Gastroesophageal sphincter (tissue), 4 donors: ENCODE measurements at places on chromosomes 6 and 20. TPM values are rescaled to one million over a fixed set of nuclear protein-coding genes. Genes with fewer than 3 reads are reported as not detected.

GRCh38 chr20:24836041-24836533, 113.0 kb upstream of the CST7 start:
- ATAC-seq: no peak

DNA sequence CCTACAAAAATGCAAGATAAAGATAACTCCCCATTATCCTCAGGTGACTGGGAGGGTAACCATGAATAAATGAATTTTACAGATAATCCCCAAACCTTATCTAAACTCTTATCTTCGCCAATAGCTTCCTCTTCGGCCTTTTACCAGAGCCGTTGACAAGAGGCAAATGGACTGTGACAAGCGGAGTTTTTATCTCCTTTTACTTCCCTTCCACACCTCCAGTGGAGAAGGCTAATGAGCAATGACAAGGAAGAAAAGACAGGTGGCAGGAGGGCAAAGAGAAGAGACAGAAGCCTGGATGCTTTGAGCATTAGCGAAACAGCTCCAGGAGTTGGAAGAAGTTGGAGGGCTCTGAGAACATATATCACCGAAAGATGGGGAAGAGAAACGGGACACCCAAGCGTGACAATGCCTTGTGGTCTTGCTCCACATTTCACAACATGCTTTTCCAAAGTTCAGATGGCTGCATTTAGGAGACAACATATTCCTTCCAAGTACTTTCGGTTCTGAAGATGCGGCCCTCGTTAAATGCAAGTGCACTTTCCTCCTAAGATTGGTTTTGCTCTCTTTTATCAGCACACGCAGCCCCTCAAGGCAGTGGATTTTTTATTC, 69.2 kb downstream of the PRDM1 start:
- ATAC-seq: no peak

DNA sequence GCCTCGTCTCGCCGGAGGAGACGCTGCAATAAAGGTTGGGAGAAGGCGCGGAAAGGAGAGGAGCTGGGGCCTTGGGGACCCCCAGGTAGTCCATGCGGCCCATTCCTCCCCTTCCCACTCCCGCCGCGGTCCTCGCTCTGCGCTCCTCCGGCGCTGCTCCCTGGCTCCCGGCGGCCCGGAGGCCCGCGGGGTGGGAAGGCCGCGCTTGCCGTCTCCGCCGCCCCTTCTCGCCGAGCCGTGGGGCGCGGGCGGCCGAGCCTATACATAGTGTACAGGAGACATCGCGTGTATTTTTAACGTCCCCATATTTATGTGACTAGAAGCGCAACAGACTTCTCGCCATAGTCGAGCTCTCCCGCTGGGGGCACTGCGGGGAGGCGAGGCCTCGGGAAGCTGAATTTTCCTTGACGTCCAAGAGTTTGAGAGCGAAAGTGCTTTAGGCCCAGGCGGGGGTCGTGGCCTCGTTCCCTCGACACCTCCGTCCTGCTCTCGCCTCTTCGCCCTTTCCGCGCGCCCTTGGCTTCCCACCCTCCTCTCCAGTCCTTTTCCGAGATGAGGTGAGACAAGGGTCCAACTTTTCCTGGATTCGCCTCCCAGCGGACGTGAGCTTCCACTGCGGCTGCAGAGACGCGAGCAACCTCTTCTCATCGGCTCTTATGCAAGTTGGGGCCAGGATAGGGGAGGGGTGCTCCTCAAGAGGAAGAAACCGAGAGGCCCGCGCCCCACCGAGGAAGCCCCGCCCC, 29.0 kb downstream of the SLC12A5 start:
- ATAC-seq: peak; percentile 29

- no peak for ATAC-seq
Observed at GRCh38 chr6:80348263-80348662, 241.8 kb downstream of the BCKDHB start.

DNA sequence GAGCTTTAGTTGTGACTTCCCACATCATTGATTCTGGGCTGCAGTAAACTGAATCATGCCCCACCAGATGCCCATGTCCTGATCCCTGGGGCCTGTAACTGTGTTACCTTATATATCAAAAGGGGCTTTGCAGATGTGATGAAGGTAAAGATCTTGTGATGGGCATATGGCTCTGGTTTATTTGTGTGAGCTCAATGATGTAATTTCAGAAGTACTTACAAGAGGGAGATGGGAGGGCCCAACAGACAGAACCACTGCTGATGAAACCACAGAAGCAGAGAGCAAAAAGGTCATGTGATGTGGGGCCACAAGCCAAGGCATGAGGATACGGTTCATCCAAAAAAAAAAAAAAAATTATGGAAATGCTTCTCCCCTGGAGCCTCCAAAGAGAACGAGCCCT, 118.7 kb downstream of the TOX2 start:
- ATAC-seq: no peak

DNA sequence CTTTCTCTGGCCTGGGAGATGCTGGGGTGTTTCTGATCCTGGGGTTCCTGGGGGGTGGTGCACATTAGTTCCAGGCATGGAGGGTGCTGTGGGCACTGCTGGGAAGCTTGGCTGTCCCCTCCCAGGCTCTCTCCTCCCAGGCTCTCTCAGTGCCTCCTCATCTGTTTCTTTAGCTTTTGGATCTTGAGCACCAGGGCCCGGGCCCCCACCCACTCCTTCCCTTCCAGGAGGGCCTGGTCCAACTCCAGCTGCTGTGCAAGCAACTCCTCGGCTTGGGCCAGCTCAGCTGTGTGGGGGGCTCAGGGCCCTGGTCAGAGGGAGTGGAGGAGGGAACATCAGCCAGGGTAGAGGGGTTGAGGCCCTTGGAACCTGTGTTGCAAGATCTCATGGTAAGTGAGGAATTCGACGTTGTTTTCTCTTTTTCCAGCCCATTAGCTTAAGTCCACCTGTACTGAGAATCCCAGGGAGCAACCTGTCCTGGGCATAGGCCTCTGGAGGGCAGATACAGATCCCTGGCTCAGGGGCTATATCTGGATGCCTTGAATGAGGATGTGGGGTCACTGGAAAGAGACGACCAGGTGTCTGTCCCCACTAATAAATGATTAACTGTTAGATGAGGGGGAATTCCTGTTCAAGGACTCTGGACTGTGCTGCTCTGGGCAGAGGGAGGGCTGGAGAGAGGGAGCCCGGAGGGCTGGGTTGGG, 34.5 kb upstream of the HLA-A start:
- no peak for ATAC-seq

- ATAC-seq: peak; percentile 87
Observed at GRCh38 chr6:73394577-73395354, at the start of gene DDX43. DDX43 (plus strand) TSS chr6:73394828; CDS start chr6:73394906, 78 bp downstream.

GRCh38 chr20:43662943-43663655, 3.8 kb upstream of the MYBL2 start:
- no peak for ATAC-seq

DNA sequence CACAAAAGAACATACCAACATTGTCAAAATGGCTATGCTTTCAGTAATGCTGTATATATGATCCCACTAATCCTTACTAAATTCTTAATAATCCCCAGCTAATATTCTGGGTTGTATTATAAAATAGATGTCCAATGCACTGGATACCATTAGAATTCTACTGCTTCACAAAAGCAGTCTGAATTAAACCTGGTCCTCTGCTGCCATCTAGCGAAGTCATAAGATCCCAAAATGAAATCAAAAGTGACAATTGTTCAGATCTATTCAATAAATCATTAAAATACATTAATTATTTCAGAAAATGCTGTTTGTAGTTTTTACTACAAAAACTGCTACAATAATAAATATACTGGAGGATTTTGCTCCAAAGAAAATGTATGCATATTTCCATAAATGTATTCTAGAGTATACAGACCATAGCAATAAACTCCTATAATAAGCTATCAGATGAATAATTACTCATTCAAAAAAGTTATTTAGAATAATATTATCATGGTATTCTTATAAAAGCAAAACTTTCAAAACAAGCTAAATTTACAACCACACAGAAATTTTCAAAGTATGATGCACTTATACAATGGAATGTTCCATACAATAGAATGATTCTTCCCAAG, 92.6 kb downstream of the RNGTT start:
- ATAC-seq: no peak

DNA sequence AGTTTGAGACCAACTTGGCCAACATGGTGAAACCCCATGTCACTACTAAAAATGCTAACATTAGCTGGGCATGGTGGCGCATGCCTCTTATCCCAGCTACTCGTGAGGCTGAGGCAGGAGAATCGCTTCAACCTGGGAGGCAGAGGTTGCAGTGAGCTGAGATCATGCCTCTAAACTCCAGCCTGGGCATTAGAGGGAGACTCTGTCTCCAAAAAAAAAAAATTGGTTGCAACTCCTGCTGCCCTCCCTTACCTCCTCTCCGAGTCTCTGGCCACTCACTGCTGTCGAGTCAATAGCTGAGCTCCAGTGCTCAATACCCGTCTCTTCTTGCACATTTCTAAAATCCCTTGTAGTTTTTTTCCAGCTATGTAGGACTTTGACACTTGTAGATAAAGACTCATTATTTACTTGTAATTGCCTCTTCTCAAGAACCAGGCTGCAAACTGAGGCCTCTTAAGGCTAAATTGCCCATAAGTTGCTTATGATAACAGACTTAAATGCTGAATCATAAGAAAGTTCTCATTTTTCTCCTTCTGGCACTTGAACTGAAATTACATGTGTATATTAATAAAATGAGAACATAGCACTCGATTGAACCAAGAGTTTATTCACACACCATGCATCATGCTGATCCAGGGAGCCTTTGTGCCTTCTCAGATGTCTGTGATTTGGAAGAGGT, 13.8 kb downstream of the HECA start:
- ATAC-seq: no peak

DNA sequence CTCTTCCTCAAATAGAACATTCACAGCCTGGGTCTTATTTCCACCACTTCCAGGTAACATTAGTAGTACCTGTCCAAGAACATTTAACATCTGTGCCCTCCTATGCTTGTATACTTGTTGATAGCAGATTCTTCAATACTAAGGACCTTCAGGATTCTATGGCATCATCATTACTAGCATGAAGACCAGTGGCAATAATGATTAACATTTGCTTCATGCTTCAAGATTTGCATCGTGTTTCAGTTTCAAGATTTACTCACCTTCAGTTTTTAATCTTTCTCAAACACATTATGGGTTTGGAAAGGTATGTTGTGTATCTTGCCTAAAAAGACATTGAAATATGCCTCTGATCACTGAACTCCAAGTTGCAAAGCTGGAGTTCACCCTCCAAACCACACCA, 412.8 kb upstream of the NRSN1 start:
- ATAC-seq: no peak

DNA sequence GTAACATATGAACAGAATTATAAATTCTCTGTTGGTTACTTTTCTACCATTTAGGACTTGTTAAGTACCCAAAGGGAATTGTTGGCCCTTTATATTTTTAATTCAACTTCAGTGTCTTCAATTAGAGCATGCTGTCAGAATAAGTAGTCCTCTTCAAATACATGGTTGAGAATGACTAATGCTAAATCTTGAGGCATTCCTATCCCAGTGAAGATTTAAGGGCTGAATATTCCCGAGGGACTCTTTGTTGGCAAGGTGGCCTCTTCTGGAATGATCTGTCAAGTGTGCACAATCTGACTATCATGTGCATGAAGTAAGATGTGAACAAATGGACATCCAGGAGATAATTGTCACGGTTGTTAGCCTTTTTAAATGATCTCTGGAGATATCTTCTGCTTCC, 421.7 kb downstream of the BMP2 start:
- no peak for ATAC-seq

DNA sequence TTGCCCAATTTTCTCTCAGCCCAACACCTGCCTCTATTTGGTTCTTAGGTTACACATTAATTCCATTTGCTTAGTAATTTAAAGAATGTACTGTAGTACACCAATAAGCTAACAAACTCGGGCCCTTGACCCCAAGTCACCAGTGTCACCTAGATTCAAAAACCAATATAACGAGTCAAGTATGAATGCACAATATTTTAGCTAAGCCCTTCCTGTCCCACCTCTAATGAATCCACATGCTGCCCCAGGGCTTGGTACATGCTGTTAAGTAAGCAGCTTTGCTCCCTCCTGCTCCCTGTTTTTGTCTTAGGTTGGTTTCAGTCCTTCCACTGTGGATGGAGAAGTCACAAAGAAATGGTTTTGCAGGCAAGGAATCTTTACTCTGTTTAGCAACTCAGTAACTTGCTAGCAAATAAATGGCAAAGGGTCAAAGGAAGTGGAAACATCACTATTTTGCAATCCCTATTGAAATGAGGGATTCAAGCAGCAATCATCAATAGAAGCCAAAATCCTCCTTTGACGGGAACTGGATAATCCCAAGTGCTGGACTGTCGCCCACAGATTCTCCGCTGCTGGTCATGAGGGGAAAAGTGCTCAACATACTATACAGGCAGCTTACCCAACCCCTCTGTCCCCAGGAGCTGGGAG, 5.0 kb upstream of the MPC1 start:
- no peak for ATAC-seq

DNA sequence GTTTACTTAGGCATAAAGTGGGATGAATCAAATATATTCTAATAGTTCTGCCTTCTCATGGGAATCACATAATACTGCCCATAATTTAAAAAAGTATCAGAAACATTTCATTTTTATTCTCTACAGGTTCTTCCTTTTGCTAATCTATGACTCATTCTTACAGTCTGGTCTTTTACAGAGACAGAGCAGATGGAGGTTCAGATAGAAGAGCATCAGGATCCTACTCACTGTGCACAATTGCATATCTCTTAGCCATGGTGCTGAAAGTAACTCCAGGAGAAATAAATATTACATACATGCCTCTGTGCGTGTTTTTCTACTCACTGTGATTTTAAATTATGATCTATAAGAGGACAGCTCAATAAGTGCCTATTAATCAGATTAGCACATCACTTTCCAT, 16.3 kb upstream of the OR2B6 start:
- no peak for ATAC-seq

GRCh38 chr6:155171109-155171746, 92.6 kb upstream of the CLDN20 start:
- ATAC-seq: peak; percentile 82

DNA sequence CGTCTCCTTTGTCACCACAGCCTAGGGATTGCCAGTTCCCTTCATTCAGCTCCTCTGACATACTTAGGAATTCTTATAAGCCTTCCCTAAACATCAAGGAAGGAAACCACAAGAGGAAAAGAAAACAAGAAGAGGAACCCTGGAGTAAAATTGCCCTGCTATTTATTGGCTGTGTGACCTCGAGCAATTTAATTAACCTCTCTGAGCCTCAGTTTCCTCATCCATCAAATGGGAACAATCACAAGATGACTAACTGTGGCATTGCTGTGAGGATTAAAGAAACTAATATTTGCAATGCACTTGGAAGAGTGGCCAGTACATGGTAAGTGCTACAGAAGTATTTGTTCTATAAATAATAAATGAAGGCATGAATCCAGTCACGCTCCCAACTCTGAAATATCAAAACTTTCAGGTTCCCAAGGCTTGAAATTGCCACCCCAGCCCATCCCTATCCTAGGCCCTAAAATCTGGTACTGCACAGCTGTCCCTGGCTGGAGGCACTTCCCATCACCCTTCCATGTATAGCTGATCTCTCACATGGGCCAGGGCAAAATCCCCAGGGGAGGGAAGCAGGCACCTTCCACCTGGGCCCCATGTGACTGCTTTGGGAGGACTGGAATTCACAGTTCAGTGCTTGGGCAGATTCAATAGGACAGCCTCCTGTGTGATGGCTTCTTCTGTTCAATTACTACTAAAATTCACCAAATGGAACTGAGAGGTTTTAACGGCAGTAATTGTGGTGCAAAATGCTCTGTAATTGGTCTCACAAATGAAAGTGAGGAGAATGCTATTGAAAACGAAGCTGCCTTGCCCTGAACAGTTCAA, 78.0 kb upstream of the MAFB start:
- ATAC-seq: no peak

BNIP5 gene
- not detected for total RNA-seq

HTR1B gene
- 2.5 TPM for total RNA-seq

PPP1R10 gene
- 50.4 TPM for total RNA-seq

TBC1D22B gene
- total RNA-seq: 9.2 TPM

PRR18 gene
- not detected for total RNA-seq

FAM184A gene
- total RNA-seq: 7.5 TPM

ARHGAP18 gene
- 2.8 TPM for total RNA-seq

ZNF165 gene
- total RNA-seq: 0.77 TPM

F13A1 gene
- total RNA-seq: 192 TPM
